Stimulated activated CD4-positive, alpha-beta T cell treated with anti-CD3 and anti-CD28 coated beads, Interleukin-4, amount 100 ng/mL, for 48 hours (primary cell): ENCODE measurements at places on chromosomes 7 and 10.

- DNase-seq = no peak
These were observed 171.2 kb downstream of the CHCHD3 start for GRCh38 chr7:132910657-132911056.

GRCh38 chr7:134902058-134902457 is 84.2 kb upstream of the AGBL3 start:
- DNase-seq = no peak

- DNase-seq = no peak
These were observed 147.5 kb upstream of the ASAH2 start for GRCh38 chr10:50398823-50399222.

DNA sequence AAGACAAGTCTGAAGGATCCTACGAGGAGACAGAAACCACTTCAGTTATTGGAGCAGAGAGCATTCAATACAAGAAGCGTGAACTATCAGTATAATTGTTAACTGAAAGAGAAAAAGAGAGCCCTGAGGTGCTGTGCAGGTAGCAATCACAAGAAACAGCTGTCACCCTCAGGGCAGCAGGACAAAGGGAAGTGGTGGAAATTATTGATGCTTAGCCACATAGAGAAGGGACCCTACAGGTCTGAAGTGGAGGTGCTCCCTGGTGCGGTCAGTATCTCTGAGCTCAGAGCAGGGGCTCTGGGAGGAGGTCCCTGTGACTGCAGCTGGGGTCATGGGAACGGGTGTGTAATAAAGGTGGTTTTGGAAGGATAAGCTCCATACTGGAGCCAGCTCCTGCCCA is 97.8 kb upstream of the KLF6 start:
- DNase-seq = no peak

- DNase-seq = no peak
These were observed 28.0 kb downstream of the MICU1 start for GRCh38 chr10:72597897-72598296.

GRCh38 chr10:69797959-69798358 is 3.7 kb upstream of the COL13A1 start:
- no peak for DNase-seq

DNA sequence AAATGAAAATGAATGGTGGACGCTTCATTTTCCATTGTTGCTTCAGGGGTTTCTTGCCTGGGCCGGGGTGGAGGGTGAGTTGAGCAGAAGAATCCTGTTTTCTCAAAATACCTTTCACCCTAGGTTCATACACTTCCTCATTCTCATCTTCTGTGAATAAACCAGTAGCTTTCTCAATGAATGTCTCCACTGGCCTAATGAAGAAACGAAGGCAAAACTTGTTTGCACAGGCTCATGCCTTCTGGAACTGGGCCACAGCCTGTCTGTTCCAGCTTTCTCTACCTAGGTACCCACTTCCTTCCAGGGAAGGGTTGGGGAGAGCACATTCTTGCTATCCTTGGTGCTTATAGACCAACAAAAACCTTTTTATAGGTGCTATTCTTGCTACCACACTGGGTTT is 21.3 kb downstream of the STMP1 start:
- no peak for DNase-seq

DNA sequence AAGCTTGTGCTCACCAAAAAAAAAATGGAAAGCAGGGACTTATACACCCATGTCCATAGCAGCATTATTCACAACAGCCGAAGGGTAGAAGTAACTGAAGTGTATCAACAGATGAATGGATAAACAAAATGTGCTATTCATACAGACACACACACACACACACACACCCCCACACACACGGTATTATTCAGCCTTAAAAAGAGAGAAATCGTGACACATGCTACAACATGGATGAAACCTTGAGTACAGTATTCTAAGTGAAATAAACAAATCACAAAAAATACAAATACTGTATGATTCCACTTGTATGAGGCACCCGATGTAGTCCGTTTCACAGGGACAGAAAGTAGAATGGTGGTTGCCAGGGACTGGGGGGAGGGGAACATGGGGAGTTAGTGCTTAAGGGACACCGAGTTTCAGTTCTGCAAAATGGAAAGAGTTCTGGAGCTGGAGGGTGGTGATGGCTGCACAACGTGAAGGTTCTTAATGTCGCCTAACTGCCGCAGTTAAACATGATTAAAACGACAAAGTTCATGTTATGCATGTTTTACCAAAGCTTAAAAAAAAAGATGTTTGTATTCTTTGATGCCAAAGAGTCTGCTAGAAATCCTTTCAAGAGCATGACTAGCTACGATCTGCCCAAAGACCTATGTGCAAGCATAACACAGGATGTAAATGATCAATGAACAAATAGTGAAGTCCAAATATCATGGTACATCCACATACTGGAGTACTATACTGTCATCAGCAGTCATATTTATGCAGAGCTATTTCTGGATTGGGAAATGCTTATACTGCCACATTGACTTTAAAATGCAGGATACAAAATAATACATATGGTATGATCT is 7.2 kb downstream of the TNS3 start:
- DNase-seq = no peak

DNA sequence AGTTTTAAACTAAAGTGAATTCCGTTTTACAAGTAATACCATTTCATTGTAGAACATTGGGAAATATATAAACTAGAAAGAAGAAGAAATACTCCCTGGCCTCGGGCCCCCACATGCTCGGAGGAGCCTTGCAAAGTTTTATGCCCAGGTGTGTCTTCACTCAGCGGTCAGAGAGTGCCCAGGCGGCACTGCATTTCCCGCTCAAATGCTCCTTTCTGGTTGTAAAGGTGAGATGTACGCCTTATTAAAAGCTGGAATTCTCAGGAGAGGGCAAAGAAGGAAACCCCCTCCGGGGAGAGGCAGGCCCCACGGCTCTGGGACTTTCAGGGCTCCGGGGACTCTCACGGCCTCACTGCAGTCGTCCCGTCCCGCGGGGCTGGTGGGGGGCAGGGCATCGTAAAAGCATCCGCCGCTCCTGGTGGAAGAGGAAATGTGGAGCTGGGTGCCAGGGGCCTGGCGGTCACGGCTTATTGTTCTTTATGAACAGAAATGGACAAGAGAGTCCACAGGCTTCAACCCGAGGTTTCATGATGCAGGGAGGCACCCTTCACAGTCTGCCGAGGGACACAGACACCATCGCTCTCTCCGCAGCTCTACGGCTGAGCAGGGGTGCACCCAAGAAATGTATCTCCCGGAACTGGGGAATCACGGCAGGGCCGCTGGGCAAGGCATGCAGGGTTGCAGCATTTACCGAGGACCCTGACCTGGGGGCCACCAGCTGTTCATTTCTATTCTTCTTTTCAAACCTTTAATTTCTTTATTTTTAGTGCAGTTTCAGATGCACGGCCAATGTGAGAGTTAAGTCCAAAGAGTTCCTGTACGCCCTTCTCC is 47.7 kb upstream of the INPP5A start:
- DNase-seq = no peak

DNA sequence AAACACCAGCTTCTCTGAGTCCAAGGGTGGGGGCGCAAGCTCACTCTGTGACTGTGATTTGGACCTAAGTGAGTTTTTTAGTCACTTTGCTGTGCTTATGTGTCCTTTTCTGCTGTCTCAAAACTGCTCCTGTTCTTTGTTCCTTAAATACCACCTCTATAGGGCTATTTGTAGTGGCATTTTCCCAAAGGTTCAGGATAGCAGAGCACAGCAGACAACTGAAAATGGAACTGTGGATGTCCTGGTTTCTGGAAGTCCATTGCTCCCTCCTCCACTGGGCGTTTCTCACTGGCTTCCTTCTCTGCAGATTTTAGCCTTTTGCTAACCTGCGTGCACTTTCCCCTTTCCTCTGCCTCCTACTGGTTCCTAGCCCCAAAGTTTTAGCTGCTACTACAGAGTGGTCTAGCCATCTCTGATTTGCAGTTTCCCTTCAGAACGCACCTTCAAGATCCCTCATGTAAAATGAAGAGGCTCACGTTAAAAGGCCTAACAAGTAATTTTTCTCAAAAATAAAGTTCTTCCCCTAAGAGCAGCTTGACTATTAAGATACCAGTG is 25.6 kb downstream of the BLVRA start:
- no peak for DNase-seq

- peak; percentile 35 for DNase-seq
These were observed 49.5 kb downstream of the CHN2 start for GRCh38 chr7:29243910-29244655.

- no peak for DNase-seq
These were observed 7.1 kb upstream of the KLHL7 start for GRCh38 chr7:23098460-23098859.

- DNase-seq = no peak
These were observed 112.1 kb downstream of the AKR1D1 start for GRCh38 chr7:138188290-138188858.

GRCh38 chr7:69992938-69993337 is 394.7 kb downstream of the AUTS2 start:
- DNase-seq = no peak

- no peak for DNase-seq
These were observed 10.3 kb upstream of the AOC1 start for GRCh38 chr7:150842018-150842417.
